ENCODE measurements at places on chromosomes 13 and 19.

DNA sequence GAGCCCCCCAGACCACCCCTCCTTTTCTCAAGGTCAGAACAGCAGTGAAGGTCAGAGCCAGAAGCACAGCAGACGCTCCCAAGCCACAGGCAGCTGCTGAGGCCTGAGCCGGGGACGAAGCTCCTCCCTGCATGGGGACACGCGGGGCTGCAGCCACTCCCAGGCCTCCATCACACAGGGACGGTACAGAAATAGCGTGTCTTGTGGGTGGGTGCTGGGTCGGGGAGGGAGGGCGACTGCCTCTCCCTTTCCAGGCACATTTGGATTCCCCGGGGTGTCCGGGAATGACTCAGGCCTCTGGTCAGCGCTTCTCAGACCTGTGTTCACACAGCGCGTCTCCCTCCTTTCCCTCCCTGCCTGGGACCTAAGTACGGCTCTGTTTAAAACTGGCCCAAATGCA, 33.2 kb downstream of the RASA3 start:
- peak; percentile 75 for DNase-seq

DNA sequence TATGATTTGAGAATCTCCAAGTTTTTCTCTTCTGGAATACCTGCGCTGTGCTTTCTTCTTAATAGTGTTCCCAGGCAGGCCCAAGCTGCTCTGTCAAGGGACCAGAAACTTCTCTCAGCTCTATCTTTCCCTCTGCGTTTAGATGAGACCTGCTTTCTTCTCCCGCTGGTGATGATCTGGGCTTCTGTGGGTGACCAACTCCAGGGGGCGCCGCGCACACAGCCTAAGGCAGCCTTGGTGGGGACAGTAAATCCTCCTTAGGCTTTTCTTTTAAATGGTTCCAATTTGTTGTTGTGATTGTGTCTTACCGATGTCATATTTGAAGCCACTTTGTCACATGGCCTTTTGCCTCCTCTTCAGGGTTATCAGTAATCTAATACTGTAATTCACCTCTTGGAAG, 439.4 kb upstream of the KLF12 start:
- no peak for DNase-seq

GRCh38 chr13:110250258-110250891, 56.6 kb downstream of the COL4A1 start:
- peak; percentile 28 for DNase-seq

DNA sequence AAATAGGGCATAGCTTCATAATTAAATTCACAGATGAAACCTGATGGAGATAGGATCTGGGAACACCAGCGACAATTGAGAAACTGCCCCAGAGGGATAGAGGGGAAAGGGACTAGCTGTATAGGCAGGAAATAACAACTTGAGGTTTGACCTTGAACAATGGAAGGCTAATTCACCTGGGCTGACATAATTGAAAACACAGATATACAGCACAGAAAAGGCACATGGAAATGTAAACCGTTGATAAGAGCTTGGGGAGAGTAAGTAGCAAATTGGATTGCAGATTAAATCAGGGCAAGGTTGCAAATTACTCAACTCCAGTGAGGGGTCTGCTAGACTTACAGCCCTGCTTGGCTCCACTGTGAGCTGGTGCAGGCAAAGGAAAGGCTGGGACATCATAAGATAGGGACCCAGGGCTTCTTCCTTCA, 246.7 kb downstream of the DLEU7 start:
- DNase-seq, result no peak

DNA sequence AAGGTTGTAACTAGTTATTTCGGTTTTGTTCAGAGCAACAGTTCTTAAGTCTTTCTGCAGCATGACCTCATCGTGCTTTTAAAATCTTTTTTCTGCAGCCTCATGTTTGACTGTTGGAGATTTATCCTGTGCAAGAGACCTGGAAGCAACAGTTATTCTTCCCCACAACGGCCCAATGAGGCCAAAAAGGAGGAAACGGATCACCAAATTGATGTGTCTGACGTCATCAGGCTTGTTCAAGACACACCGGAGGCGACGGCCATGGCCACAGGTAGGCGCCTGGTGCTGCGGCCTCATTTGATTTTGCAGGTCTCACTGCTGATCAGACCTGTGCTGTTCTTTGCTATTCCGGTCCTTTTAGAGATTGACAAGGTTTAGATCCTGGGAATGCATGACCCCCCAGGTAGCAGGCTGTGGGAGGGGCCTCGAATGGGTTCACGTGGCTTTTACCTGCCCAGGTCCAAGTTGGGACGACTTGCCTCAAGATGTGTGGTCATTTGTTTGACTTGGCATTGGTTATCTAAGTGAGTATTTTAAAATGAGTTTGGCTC, 66.8 kb upstream of the MCF2L start:
- DNase-seq, result no peak

DNA sequence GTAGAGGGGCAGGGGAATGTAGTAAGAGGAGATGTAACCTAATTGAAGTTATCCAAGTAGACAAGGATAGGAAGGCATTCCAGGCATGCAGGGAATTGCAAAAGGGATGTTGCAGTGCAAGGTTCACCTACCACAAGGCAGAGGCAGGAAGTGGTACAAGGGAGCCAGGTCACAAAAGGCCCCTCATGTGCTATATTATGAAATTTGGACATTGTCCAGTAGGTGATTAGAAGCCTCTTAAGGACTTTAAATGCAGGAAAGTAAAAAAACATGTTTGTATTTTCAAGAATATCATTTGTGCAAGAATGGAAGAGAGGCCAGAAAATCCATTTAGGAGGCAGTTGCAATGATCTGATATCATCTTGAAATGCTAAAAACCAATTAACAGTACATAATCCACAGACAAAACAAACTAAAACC, 111.4 kb downstream of the FRY start:
- no peak for DNase-seq

GRCh38 chr19:45616704-45617017, 14.6 kb upstream of the GPR4 start:
- DNase-seq, result no peak

DNA sequence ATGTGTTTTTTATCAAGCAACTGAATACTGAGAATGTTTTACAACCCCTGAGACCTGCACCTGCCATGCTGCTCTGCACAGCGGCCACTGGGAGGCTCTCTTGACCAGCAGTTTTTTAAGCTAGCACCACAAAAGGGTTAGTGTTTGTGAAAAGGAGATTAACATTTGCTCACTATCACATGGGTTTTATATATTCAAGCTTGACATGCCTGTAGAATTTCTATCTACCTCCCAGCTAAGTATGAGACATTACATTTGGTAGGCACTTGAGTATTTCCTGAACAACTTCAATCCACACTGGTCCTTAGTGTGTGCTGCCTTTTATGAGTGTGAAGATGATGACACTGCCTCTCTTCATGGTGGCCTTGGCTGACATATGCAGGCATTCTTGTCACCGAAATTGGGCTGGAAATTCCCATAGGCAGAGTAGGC, 1238.9 kb downstream of the UQCRFS1 start:
- no peak for DNase-seq

GRCh38 chr19:33235996-33236350, 10.3 kb upstream of the SLC7A10 start:
- DNase-seq, result no peak

DNA sequence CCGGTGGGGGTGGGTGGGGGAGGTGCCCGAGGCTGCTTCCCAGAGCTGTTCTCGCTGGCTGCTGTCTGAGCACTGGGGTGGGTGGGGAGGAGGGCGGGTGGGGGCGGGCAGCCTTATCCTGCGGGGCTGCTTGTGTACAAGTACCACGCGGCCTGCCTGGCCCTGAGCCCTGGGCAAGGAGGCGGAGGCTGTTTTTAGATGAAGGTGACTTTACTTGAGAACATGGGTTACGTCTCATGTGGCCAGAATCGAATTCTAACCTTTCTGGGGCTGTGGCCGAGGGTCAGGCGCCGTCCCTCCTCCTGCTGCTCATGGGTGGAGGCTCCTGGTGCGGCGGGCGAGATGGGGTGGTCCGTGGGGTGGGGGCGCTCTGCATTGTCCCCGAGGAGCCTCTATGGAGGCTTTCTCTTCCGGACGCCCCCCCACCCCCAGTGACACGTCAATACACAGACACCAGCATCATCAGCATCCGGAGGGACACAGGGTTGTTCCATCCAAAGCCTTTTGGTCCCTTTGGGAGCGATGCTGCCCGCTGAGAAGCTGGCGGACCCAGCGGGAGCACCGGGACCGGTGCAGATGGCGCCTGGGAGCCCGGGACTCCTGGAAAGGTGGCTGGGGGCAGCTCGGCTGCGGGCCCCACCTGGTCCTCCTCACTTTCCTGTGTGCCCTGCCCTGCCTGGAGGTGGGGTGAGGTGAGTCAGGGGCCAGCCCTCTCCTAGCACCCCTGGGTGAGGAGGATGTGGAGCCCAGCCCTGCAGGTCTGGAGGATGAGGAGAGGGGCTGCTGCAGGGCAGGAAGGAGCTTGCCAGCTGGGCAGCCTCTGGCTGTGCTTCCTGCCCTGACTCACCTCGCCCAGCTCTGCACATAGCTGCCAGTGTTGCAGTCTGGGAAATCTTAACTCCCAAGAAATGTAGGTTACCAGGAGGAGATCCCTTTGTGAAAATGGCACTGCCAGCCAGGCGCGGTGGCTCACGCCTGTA, 3.4 kb downstream of the BSG start:
- DNase-seq, result no peak

DNA sequence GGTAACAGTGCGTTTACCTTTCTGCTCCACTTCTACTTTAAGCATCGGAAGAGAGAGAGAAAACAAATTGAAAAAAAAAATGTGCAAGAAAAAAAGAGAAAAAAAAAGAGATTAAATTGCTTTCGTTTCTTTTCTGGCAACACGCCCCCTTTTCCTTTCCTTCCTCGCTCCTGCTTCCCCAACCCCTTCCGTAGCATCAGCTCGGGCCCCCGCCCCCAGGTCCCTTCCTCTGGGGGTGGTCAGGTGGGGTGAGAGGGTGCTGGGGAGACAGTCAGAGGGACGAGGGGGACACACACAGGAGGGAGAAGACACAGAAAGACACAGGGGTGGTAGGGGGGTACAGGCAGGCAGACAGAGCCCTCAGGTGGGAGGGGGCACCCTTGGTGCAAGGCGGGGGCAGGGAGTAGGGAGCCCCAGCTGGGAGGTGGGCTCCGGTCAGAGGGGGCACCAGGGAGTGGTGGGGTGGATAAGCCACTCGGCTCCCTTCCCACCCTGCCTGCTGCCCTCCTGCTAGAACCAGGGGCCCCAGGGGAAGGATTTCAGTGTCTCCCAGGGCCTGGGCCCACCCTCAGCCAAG, 30.7 kb upstream of the ASF1B start:
- DNase-seq, result no peak

- DNase-seq, result peak; percentile 69
These were observed 142.2 kb downstream of the SIPA1L3 start for GRCh38 chr19:38049105-38049649.

- DNase-seq, result no peak
These were observed 1.3 kb downstream of the FAM174C start for GRCh38 chr19:1276628-1277022.

DNA sequence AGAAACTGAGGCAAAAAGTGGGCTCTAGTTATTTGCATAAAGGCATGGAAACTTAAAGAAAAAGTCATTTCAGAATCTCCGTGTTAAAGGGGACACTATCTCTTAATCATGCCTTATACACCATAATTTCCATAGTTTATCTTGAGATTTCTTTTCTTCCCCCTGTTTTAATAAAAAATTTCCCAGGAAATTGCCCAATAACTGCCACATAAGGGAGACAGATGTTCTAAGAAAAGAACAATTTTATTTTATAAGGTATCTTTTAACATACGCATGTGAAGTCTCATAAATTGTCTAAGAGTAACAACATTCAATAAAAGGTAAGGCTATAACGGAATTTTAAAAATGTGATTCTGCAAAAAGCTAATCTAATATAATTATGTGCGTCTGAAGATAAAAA, 371.3 kb downstream of the IRS2 start:
- DNase-seq, result no peak

- DNase-seq, result no peak
These were observed 9.2 kb upstream of the RCBTB1 start for GRCh38 chr13:49594576-49594975.

DNA sequence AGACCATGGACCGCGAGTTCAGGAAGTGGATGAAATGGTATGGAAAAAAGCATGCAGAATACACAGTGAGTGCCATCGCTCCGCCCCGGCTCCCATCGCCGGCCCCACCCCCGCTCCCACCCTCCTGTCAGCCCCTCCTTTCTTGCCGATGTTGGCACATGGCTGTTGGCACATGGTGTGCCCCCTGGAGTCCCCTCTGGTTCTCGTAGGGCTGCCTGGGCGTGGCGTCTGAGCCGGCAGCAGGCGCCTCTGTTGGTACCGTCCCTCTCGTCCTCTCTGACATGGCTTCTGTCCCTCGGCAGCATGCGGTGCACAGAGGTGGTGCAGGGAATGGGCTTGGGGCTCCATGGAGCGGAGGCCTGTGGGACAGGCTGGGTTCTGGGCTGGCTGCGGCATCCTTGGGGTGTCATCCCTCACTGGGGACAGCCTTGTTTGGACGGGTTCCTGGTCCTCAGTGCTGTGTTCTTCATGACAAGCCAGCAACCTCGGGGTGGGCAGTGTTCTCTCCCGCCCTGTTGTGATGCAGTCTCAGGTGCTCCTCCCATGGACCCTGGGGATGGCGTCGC, 30.9 kb downstream of the DOT1L start:
- no peak for DNase-seq

DNA sequence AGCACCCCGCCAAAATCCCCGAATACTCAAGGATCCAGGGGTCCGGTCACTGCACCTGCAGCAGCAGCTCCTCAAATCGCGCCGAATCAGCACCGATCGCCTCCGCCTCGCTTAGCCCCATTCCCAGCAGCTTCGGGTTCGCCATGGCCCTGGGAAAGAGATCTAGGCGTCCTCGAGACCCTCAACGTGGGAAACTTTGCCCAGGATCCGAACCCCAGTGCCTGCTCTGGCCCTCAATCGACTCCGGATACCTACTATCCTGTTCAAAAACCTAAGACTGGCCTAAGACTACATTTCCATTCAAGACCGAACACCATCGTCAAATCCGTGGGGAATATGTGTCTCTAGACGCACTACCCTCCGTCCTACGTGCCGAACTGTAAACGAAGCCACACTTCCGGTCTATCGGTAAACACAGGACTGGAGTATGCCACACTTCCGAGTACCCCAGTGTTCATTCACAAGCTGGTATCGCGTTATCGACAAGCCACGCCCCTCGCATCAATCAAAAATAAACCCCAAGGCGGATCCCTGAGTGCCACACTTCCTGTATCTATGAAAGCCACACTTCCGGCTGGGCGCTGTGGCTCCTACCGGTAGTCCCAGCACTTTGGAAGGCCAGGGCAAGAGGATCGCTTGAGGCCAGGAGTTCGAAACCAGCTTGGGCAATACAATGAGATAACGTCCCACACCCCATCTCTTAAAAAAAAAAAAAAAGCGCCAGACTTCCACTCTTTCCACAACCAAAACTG, at the start of gene PIH1D1:
TSS of gene PIH1D1 (minus strand) at position 385 of the 752 bp plus-strand sequence. CDS start at position 145, 240 bp downstream.
- peak; percentile 99 for DNase-seq

DNA sequence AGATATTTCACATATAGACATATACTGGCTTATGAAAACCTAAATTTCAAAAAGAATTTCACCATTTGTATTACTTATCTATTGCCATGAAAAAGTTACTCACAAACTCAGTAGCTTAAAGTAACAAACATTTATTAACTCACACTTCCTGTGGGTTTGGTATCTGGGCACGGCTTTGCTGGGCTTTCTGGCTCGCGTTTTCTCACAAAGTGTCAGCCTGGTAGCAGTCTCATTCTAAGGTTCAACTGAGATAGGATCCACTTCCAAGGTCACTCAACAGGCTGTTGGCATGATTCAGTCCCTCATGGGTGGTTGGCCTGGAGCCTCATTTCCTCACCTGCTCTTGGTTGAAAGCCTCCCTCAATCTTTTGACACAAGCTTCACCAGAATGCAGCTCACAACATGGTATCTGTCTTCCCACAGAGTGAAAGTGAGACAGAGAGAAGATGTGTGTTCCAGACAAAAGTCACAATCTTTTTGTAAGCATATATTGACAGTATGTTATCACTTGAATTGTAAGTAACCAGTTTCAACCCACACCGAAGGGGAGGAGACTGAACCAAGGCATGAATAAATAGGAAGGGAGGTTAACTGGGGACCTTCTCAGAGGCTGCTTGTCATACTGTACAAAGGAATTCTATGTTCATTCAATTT, 1065.8 kb upstream of the SPRY2 start:
- DNase-seq, result no peak

Data from inflammatory macrophage treated with lipopolysaccharide for 1 hour (primary cell).